ENCODE measurements at places on chromosomes 12 and 14.
A peak's percentile ranks its signal among the peaks of the same experiment; 100 is the strongest.

- no peak for DNase-seq
These were observed 344.2 kb upstream of the RGS6 start for GRCh38 chr14:71588028-71588427.

- no peak for DNase-seq
These were observed 10.5 kb upstream of the PNMA1 start for GRCh38 chr14:73724696-73725095.

DNA sequence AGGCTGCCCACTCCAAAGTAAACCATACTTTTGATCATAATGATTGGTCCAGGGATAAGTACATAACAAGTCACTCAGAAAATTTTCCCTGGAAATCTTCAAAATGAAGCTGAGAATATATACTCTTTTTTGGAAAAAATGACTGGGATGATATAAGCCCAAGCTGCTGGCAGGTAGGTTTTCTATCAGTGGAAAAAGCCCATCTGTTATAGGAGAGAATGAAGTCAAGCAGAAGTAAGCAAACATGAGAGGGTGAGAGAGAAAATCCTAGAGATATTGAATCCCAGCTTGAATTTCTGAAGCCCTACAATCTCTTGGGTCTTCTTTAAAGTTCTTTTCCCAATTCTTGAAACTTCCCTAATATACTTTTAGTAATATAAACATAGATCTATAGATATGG lies 37.3 kb upstream of the ZDHHC17 start:
- no peak for DNase-seq

DNA sequence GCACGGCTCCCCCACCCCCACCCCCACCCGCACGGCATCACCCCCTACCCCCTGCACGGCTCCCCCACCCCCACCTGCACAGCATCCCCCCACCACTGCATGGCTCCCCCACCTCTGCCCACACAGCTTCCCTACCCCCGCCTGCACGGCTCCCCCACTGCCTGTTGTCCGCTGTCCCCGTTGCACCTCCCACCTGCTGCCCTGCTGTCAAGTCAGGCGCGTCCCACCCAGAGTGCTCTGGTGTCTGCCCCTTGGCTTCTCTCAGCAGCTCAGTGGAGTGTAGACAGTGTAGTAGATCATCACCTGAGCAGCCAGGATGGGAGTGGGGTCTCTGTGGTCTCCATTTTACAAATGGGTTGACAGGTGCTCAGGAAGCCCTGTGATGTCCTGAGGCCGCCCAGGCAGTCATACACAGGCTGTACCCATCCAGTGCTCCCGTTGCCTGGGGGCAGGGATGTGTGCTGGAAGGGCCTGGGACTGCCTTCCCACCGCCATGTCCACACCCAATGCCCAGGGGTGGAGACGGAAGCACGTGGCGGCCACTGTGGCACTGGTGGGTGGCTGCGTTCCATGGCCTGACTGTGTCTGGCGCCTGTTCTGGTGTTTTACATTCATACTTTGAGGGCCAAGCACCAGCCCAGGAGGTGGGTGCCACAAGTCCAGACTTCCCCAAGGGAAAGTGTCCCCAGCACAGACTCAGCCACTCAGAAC lies 32.5 kb downstream of the PACS2 start:
- no peak for DNase-seq

GRCh38 chr12:89475203-89475990 lies 49.2 kb downstream of the GALNT4 start:
- no peak for DNase-seq

DNA sequence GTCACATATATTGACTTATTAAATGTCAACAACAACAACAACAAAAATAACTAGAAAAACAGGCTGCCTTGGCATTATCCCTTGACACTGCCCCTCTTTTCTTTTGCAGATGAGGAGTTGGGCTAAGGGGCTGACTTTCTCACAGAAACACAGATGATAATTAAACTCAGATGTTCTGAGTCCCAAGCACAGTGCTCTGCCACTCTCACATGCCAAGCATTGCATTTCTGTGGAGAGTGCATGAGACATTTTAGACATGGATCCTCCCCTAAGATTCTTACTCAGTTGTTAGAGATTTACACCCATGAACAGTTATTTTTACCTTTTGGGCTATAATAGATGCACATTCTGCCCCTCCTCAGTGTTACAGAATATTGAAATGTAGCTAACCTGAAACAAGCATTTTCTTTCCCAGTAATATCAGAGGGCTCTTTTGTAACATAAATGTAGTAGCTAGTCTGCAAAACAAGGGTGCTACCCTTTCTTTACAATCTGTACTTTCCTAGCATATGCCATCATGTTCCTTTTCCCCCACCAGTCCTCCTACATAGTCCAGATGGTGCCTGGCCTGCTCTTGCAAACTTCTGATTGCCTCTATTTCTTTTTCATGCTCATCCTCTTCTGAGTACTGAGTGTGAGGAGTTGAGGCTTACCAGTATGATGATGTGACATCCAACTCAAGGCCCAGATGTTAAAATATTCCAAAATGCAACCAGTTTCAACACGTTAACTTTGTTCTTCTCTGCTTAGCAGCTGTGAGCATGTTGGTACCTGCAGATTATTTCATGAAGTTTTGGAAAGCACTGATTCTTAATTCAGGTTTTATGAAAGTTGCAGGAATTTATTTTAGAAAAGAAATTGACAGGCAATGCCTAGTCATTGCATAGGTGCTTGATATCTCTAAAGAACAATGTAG lies 125.0 kb upstream of the ATP2B1 start:
- DNase-seq, result no peak

GRCh38 chr12:64714551-64714968 lies 44.6 kb downstream of the GNS start:
- DNase-seq, result no peak

DNA sequence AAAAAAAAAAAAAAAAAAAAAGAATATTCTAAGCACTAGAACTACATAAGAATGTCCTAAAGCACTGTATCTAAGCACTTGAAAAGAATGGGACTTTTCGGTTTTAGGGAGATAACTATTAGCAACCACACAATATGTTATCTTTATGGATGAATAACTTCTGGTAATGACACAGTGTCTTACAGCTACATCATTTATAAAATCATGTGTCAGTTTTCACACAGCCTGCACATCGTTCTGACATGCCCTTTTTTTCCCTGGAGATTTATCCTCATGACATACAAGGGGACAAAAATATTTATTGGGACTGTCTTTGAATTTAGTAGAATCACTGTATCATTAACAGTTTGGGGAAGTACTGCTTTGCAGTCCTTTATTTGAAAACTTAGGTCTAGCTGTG lies 17.3 kb downstream of the TMEM19 start:
- DNase-seq, result no peak

DNA sequence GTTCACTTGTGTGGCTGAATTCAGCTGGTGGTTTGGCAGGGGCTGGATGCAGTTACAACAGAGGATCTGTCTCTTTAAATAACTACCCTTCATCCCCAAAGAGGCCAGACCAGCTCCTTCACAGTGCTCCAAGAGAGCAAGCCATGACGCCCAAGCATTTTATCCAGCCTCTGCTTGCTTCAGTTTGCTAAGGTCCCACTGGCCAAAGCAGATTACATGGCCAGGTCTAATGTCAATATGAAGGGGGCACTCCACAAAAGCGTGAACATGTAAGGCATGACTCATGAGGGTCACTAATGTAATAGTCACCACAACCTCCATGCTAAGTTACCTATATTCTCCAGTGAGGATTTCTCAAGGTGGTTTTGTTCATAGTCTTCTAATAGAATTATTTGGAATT lies 62.9 kb downstream of the MARK3 start:
- DNase-seq, result no peak

DNA sequence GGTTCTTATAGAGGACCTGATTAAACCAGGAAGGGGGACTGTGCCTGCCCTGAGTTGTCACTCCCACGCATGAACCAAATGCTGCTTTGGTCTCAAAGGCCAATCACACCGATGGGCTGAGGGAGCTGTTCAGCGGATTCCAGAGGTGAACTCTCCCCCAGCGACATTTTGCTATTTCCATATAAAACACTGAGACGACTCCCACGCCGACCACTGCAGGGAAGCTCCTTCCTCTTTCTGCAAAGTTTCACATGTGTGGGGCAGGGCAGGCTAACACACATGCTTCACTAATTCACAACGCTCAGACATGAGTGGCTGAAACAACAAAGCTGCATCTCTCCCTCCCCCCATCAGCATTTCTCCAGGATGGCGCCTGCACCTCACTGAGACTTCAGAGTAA lies 37.8 kb upstream of the TMEM132D start:
- DNase-seq, result no peak

DNA sequence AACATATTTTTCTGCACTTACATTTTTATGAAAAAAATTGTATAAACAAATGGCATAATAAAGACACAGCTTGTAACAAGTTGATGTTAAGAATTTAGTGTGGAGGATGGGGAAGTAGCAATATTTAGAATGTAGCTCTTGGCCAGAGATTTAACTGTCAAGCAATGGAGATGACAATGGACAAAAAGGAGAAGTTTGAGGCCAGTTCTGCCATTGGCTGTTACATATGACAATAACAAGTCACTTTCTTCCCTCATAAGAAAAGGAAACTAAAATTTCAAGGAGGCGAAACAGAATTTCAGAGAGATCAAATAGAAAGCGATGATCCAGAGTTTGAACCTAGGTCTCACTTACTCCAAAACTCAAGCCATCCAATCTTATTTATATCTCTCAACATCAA lies 122.8 kb upstream of the CCDC175 start:
- no peak for DNase-seq

- DNase-seq, result no peak
These were observed 101.8 kb downstream of the CMKLR1 start for GRCh38 chr12:108237272-108237671.

DNA sequence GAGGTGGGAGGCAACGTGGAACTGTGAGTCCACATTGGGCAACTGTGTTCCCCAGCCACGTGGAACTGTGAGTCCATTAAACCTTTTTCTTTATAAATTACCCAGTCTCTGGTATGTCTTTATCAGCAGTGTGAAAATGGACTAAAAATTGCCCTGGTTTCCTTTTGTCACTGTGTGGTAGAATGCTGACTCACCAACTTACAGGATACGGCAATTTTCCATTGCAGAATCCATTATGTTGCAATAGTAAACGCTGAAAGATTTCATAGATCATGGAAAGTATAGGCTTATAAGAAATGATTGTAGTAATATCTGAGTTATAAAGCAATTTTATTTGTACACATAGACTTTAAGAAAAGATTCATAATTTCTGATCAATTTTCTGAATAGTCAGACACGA lies 93.0 kb downstream of the GTF2A1 start:
- DNase-seq, result no peak

DNA sequence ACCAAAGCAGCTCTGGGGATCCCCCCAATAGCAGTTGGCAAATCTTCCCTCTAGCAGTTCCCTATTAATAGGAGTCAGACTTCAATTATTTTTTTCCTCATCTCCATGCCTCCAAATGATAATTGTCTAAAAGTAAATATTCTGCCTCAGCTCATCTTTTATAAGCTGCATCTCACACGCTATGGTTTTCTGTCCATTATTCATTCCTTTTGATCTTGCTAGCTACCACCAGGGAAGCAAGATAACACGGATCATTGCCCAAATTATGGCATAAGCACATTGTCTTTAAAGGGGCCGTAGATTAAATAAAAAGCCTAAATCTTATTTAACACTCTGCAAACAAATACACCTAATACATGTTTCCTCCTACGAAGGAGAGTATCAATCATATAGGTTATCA lies 670.8 kb upstream of the FLRT2 start:
- DNase-seq, result no peak

DNA sequence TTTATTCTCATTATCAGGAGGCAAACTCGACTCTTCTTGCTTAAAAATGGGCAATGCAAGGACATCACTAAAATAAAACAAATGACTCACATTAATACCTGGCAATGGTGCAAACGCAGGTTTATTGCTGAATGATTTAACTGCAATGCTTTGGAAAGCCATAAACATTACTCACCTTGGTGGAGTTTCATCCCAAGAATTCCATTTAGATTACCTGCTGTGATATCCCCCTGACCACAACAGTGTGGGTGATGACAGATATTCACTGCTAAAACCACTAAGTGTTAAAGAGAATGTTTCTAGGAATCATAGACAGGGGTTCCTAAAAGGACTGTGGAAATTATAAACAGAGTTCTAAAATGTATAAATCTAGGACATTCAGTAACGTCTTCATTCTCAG lies 35.3 kb upstream of the CSRNP2 start:
- no peak for DNase-seq

DNA sequence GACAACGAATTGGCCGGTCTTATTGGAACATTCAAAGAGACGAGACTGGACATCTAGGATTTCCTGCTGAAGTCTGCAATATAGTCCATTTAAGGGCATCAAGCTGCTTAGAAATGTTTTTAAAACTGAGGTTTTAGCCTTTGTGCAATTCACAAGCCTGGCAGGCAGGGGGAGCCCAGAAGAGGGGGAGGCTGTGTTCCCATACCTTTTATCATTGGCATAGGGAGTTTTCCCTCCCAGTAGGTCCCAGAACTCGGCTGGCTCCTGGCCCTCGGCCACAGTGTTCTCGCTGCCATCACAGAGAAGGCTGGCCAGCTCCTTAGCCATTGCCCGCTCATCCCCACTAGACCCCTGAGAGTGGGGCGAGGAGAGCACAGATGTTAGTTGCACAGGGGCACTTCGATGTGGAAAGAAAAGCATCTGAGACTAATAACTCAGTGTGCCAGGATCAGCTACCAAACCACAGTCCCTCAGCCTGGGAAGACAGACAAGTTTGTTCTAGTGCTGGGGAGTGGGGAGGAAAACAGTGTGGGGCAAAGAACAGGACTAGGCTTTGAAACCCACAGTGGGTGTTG lies 15.1 kb downstream of the AVIL start:
- DNase-seq, result peak; percentile 23

DNA sequence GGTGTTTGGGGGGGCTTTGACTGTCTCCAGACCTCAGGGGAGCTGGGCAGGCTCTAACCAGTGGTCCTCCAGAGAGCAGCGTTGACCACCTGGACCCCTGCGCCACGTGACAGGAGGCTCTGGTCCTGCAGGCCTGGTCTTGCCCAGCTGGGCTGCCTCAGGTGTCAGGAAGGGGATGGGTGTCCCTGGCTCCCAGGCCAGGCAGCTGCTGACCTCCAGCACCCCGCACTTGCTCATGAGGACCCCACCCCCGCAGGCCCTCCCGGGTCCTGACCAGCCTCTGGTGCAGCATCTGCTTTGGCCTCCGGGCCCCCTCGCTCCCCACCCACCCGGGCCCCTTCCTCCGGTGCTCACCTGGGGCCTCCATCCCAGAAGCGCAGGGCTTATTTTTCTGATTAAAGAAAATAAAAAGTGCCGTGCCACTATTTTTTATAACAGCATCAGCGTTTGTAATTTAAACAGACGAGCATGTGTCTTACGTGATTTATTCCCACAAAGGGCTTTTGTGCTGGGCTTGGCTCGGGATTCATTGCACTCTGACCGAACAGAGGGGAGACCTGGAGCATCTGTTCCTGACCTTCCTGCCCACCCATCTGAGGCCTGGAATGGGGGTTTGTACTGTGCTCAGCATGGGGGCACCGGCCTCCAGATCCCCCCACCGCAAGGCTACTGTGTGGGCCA lies 21.7 kb downstream of the FBRSL1 start:
- DNase-seq, result no peak

DNA sequence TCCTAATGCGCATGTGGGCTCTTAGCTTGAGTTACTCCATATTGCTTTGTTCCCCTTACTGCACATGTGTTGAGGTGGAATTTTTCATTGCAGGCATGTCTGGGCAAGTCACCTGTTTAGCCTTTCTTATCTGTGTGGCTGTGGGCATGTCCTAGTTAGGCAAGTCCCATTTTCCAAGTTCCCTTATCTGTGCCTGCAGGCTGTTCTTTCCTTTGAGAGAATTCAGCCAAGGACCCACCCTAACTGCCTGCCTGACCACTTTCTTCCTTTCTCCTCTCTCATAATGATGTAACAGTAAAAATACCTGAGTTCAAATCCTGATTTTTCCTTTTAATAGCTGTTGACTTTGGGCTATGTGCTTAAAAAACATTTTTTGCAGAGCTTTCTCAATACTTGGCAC lies 870.6 kb downstream of the NRXN3 start:
- no peak for DNase-seq
